Ovary (tissue), 10 donors: ENCODE measurements at places on chromosomes 6 and 20.

DNA sequence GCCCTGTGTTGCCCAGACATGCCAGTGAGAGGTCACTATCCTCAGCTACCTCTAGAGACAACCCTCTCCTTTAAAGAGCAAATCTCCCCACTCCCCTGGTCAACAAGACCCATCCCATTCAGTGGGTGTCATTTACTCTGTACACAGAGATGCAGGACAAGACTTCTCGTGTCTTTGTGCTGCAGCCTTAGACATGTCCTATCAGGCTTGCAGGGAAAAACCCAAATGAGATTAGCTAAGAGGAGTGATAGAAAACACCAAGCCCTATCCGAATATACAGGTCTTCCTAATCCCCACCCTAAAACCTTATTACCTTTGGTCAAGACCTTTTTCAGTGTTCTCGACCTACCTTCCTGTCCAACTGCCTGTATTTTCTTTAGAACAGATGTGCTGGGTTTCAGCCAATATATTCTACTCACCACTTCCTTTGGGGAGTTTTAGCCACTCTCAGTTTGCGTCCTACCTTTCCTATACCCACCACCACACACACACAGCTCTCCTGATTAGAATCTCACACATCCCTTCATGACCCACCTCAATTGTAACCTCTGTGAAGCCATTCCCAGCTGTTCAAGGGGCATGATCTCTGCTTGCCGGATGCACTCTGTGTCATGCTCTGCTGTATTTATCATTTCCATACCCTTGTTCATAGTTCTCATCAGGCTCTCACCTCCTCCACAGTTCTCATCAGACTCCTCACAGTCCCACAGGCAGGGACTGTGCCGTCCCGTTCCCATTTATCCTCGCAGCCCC, 39.7 kb downstream of the TRAM2 start:
- peaks cover 24% of the 10 kb centered on the region for H3K4me1 ChIP-seq
- no peak for DNase-seq
- no peak overlapping the region for H3K27ac ChIP-seq

GRCh38 chr20:19964289-19965265, 52.6 kb upstream of the NAA20 start:
- DNase-seq = peak; percentile 75
- no peaks in the 10 kb centered on the region for H3K27me3 ChIP-seq
- H3K27ac ChIP-seq = peak overlapping the region; percentile 67
- no peaks in the 10 kb centered on the region for H3K36me3 ChIP-seq
- H3K4me1 ChIP-seq = peaks cover 11% of the 10 kb centered on the region

- no peaks in the 10 kb centered on the region for H3K27me3 ChIP-seq
- H3K4me1 ChIP-seq = peaks cover 6% of the 10 kb centered on the region
- no peak for DNase-seq
Observed at GRCh38 chr6:104532462-104532861, 327.3 kb downstream of the HACE1 start.

DNA sequence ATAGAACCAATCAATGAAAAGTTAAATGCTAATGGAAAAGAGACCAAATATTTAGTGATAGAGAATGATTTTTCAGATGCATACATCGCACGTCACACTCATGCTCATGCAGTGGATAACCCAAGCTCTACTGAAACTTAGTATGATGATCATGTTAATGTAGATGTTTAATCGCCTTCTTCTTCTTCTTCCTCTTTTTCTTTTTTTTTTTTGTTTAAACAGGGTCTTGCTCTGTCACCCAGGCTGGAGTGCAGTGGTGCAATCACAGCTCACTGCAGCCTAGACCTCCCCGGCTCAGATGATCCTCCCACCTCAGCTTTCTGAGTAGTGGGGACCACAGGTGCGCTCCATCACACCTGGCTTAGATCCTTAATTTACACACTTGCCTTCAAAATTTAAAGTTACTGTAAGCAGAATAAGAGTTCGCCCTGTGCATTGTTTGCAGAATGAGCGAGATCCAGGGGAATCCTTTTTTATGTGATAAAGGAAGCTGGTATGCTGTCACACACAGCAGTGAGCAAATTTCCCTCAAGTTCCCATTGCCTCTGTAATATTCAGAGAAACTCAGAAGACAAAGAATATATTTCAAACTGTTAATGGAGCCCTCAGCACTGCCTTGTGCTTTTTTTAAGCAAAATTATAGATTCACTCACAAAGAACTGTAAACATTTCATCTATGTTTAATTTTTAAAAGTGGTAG, 194.2 kb upstream of the SGK1 start:
- no peak overlapping the region for H3K27ac ChIP-seq
- H3K36me3 ChIP-seq = no peaks in the 10 kb centered on the region
- H3K4me1 ChIP-seq = peaks cover under 1% of the 10 kb centered on the region
- DNase-seq = no peak
- H3K27me3 ChIP-seq = no peaks in the 10 kb centered on the region

- peak; percentile 59 for DNase-seq
- H3K4me1 ChIP-seq = peaks cover 25% of the 10 kb centered on the region
- H3K27me3 ChIP-seq = no peaks in the 10 kb centered on the region
- no peak overlapping the region for H3K27ac ChIP-seq
Observed at GRCh38 chr6:11279284-11279689, 46.8 kb upstream of the NEDD9 start.
